Uterus (tissue), 4 donors: ENCODE measurements at places on chromosomes 3 and 15. TPM values are rescaled to one million over a fixed set of nuclear protein-coding genes. Genes with fewer than 3 reads are reported as not detected.

Gene PEX5L
- not detected for total RNA-seq

Gene GPR15
- total RNA-seq: not detected

Gene ROPN1
- not detected for total RNA-seq

Gene GLDN
- total RNA-seq: 4.9 TPM

Gene GPR62
- total RNA-seq: 8.2 TPM

GRCh38 chr3:183378951-183379350 is 49.5 kb downstream of the MCF2L2 start:
- no peak for DNase-seq

DNA sequence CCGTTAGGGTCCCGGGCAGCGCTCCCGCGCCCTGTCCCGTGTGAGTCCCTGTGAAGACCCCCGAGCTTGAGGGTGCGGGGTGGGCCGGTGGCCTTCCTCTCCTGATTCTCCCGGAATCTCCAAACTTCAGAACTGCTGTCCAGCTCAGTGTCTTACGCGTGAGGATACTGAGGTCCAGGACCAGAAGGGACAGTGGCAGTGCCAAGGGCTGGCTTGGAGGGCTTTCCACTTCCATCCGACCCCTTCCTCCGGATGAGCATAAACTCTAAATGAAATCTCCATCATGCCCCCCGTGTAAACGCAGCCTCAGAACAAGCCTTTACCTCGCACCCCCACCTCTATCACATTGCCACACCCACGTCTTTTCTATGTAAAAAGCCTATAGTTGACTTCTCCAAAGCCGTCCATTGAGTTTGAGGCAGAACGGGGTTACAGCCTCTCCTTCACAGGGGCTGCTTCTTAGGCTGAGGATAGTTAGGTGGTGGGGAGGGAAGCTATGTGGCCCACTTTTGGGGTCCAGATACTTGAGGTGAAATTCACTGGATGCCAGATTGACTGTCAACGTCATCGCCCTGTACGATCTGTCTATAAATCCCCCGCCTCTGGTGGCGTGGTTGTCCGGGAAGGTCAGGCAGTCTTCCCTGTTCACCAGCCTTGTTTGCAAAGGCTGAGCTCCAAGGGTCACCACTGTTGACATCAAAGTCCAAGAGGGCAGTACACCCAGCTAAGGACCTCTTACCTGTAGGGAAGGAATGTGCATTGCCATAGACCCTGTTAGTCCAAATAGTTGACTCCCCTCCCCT is 1.1 kb downstream of the EDEM1 start:
- no peak for DNase-seq

DNA sequence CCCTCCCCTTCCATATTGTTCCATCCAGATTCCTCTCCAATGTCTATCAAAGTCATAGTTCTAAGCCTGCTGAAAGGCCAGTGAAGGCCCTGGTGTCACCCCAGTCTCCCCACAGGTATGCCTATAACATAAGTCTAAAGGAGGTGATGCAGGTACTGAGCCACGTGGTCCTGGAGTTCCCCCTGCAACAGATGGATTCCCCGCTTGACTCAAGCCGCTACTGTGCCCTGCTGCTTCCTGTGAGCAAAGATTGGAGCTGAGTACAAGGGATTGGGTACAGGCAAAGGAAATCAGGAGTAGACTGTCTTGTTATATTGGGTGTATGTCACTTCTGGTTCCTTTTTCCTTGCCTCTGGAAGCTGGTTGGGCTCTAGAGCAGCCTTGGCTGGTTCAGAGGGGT is 8.2 kb downstream of the EIF2B5 start:
- no peak for DNase-seq

DNA sequence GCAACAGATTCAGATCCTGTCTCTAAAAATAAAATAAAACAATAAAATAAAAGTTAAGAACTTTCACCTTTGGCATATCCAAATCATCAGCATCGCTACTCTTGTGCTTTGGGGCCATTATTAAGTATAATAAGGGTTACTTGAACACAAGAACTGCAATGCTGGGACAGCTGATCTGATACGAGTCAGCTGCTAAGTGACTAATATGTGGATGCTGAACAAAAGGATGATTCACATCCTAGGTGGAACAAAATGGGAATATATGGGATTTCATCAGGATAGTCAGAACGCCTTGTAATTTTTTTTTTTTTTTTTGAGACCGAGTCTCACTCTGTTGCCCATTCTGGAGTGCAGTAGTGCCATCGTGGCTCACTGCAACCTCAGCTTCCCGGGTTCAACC is 29.7 kb downstream of the BUB1B start:
- DNase-seq: no peak

- no peak for DNase-seq
Observed at GRCh38 chr3:142625153-142625440, 28.9 kb downstream of the PLS1 start.

- DNase-seq: no peak
Observed at GRCh38 chr3:169658311-169658931, 5.1 kb downstream of the MECOM start.

GRCh38 chr3:136184703-136185102 is 11.4 kb downstream of the MSL2 start:
- DNase-seq: no peak

- DNase-seq: no peak
Observed at GRCh38 chr15:55515491-55515890, 7.5 kb upstream of the DNAAF4 start.

GRCh38 chr3:9499455-9500107 is 54.0 kb downstream of the LHFPL4 start:
- DNase-seq: no peak

DNA sequence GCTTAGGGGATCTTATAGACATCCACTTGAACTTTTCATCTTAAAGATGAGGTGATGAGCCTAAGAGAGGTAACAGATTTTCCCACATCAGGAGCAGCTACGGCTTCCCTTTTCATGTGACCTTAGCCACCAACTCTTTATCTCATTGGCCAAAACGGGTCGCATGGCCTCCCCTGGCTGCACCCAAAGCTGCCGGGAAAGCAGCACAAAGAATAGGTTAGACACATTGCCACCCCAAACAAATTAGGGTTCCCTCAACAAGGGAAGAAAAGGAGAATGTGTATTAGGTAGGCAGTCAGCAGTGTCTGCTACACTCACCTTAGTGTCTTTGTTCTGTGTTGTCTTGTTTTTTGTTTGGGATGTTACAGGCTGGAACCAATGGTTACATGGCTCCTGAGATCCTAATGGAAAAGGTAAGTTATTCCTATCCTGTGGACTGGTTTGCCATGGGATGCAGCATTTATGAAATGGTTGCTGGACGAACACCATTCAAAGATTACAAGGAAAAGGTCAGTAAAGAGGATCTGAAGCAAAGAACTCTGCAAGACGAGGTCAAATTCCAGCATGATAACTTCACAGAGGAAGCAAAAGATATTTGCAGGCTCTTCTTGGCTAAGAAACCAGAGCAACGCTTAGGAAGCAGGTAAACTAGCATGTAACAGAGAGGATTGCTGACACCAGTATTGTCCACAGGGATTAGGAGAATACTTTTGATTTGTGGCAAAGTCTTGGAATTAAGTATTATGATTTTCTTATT is 44.2 kb downstream of the GRK7 start:
- DNase-seq: no peak

DNA sequence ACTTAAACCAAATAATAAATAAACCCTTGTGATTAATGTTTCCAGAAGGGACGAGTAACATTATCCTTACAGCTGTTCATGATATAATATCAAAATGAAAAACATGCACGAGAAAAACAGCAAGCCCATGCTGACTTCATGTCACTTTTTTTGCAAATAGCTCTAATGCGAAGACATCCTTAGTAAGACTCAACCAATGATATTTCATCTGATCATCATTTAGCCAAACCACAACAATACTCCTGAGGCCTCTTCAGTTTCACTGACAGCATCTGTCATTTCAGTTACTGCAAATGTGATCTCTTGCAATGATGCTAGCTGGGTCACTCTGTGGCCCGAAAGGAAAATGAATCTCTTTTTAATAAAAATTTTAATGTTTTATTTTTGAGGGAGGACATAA is 74.0 kb downstream of the POLR2M start:
- no peak for DNase-seq

GRCh38 chr3:129282727-129283327 is 4.2 kb downstream of the HMCES start:
- no peak for DNase-seq

GRCh38 chr15:79884204-79884596 is 12.6 kb downstream of the MTHFS start:
- DNase-seq: no peak

GRCh38 chr15:25171856-25172687 is 217.3 kb downstream of the SNRPN start:
- DNase-seq: peak; percentile 11
